ENCODE measurements at places on chromosomes 12 and 14.

GRCh38 chr12:118377884-118378470 is 1.6 kb downstream of the SUDS3 start:
- DNase-seq, result peak; percentile 80

DNA sequence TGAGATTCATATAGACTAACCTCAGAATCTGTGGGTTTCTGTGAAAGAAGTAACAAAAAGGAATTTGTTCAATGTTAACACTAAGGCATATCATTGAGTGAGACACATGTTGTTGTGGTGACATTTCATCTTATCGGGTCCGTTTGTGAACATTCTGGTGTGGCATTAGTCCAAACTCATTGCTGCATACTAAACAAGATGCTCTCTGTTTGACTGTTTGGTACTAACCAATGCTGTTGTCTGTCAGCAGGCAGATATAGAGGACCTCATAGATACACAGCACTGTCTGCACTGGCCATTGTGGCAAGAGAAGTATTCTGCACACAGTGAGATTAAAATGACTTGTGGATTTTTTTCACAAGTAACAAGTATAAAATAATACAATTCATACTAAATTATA is 41.2 kb downstream of the SLC25A21 start:
- DNase-seq, result no peak

DNA sequence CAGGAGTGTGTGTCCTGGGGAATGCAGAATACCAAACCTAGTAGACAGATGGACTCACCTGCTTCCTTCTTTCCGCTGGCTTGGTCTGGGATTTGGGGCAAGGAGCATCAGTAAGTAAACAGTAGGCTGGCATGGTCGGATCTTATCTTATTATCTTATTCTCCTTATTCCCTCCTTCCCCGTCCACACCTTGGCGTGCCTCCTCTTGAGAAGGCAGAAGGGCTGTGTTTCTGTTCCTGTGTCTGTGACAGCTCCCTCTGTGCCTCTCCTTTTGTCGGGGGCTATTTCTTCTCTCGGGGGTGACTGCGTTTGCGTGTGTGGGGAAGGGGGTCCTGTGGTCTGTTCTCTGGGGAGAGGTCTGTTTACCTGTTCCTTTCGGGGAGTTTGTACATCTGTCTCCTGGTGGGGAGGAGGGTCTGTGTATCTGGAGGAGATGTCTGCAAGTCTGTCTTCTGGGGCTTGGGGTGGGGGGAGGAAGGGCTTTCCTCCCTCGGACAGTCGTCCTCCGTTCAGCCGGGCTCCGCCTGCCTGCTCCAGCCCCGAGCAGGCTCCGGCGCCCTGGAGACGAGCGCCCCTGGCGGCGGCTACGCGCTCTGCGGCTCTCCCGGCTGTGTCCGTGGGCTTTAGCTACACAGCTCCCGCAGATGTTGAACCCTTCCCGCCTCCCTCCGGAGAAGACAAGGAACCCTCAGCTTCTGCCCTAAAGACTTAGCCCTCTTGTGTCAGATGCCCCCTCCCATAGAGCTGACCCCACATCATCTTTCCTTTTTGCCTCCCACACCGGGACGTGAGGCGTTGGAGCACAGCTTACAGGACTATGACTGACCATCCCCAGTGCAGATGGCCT is 4.4 kb downstream of the KRT86 start:
- peak; percentile 78 for DNase-seq

- DNase-seq, result peak; percentile 71
These were observed 12.5 kb upstream of the MAP3K9 start for GRCh38 chr14:70821584-70822529.

- DNase-seq, result peak; percentile 25
These were observed 15.5 kb upstream of the ENDOU start for GRCh38 chr12:47740606-47741339.

GRCh38 chr14:85315733-85316290 is 214.1 kb upstream of the FLRT2 start:
- DNase-seq, result no peak

DNA sequence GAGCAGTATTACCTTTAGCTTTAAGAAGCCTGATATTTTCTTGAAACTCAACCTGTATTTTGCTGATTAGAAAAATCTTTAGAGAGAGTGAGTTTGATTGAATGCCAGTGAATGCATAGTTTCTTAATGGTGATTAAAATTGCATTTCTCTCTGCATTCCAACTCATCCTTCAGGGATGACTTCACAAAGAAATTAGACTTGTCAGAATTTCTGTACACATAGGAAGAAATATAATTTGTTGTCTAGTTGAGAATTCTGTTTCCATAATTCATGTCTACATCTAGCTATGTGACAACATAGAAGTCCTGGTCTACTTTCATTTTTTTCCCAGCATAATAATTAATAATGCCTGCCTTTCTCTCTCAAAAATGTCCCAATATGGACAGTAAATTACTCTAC is 136.6 kb downstream of the OTOGL start:
- no peak for DNase-seq

DNA sequence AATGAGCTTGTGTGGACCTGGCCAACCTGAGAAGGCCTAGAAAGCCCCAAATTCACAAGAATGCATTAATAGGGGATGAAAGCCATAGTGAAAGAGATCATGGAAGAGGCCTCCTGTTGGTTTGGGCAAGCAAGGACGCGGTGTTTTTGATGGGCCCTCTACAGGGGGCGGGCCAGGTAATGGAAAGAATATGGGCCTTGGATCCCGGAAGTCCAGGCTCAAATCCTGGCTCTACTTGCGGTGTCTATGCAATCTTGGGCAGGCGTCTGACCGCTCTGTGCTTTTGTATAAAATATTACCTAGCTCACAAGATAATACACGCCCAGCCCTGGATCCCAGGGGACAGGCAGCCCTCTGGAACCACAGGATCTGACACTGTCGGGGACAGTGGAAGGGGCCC is 41.1 kb upstream of the CLMN start:
- no peak for DNase-seq

DNA sequence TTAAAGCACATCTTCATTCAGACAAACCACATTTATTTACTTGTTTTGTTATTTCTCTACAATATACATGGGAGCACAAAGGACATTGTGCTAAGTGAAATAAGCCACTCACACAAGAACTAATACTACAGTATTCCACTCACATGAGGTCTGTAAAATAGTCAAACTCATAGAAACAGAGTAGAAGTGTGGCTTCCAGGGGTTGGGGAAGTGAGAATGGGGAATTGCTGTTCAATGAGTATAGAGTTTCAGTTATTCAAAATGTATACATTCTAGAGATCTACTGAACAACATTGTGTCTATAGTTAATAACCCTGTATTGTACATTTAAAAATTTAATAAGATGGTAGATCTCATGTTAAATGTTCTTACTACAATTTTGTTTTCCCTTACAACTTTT is 88.8 kb downstream of the ATXN7L3B start:
- no peak for DNase-seq

GRCh38 chr12:92487138-92487485 is 215.7 kb upstream of the PLEKHG7 start:
- DNase-seq, result no peak
